ENCODE measurements at places on chromosomes 3 and 15.

- no peak for DNase-seq
Observed at GRCh38 chr15:25712961-25713355, 150.2 kb downstream of the ATP10A start.

- no peak for DNase-seq
Observed at GRCh38 chr3:119930286-119930685, 148.4 kb downstream of the NR1I2 start.

DNA sequence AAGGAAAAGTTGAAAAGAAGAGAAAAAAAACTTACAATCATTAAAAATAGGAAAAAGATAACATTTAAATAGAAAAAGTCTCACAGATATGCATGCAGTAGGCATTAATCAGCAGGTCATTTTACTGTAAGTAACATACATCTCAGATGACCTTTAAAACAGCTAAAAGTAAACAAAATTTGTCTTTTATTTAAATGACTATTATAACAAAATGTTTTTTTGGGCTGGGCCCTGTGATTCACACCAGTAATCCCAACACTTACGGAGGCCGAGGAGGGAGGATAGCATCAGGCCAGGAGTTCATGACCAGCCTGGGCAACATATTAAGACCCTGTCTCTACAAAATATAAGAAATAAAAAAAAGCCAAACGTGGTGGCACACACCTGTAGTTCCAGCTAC, 14.7 kb downstream of the IQGAP1 start:
- DNase-seq = no peak

GRCh38 chr15:67768313-67768977, 56.9 kb upstream of the SKOR1 start:
- DNase-seq = no peak

DNA sequence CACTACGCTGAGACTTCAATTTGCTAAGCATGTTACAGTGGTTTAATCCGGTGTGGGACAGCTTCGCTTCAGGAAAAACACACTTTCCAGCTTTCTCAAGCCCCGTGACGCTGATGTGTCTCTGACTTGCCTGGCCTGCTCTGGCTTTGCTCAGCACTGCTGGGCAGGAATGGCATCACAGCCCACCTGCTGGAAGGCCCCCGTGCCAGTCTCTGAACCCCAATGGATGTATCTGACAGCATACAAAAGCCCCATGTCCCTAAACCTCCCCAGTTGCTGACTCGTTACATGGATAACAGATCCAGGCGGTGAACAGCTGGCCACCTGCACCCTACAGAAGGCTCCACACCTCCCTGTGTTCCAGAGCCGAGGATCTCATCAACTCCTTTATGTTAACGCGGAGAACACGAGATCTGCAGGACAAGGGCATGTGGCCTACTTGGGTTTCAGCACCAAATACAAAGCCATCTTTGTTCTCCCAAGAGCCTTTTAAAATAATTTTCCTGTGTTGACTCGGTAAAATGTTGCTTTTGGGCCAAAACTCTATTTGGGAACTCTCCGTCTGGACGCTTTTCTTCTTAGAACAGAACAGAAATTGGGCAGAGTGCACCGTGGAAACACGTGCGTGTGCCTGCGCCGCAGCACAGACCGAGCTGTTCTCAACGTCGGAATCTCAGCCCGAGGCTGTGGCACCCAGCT, 61.4 kb downstream of the ATP10A start:
- no peak for DNase-seq

DNA sequence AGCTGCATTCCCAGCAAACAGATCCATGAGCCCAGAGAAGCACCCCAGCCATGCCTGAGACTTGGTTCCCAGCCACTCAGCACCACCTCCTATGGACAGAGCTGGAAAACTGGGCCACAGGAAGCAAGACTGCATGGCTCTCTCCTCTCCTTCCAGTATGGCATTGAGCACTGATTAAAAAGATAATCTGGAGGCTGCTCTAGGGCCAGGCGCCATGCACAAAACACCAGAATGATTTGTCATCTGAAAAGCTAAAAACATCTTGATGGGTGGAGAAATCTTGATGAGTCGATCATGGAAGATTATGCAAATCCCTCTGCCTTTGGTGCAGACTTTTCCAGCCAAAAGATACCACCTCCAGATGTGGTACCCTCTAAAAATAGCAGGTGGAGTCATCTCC, 62.7 kb upstream of the MRPS22 start:
- no peak for DNase-seq

GRCh38 chr3:120173056-120173675, 78.9 kb upstream of the GSK3B start:
- DNase-seq = no peak

DNA sequence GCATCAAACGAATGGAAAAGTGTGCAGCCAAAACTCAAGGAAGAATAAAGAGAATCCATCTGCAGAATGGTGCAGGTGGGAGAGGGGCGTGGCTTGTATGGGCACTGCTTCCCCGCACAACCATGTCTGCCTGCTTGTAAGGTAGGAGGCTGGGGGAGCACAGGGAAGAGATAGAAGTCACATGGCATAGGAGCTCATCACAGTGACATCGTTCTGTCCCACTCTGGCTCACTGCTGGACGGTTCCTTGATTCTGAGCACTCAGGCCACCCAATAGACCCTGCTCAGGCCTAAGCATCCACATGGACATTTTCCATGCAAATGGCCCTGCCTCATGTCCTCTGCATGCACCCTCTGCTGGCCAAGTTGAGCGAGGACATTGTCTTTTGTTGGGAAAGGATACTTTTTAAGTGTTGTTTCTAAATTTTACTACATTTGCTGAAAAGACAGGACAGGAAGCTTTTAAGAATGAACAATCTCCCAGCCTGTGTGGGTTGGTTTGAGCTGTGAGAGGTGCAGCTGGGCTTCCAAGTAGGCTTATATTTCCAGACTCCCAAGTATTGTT, 3.1 kb downstream of the MYLK start:
- no peak for DNase-seq

DNA sequence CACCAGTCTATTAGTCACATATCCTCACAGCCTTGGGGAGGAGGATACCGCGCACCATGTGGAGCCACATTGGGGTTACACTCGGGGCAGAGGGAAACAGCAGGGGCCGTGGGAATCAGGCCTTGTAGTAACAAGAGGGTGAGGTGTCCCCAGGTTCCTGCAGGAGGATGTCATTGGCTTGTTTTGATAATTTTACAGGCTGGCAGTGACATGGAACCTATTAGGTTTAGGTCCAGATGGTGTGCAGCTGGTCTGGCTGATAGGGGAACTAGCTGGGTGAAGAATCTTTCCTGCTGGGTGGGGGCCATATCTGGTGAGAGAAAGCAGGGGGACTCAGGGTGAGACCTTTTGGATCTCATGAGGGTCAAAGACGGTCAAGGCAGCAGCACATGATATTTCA, 9.8 kb upstream of the MEF2A start:
- DNase-seq = no peak

DNA sequence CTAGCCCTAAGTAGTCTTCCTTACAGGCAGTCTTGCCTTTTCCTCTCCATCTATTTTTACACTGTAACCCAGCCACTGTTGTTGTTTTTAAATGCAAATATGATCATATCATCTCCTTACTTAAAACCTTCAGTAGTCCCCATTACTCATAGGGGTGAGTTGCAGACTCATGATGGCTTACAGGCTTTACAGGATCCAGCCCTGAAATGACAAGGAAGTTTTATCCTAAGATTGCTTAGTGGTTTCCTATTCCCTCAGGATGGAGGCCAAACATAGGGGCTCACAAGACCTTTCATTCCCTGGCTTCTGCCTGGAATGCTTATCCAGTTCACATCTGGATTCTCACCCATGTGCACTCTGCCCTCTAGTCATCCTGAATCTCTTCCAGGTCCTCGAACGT, 27.7 kb upstream of the PCOLCE2 start:
- no peak for DNase-seq

DNA sequence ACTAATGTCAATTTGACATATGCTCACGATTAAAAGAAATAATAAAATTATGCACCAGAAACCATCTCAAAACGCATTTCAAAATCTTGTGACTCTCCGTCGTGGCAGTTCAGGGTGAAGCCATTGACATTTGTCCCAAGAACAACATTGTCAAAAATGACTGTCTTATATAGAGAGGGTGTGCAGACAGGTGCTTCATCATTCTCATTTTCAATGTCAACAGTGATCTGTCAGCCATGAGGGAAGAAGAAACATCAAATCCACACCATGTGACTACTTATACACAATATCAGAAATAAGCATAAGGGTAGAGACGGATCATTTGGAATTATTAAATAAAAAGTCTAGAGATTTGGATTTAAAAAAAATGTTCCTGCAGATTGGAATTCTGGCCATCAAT, 65.1 kb upstream of the C3orf49 start:
- no peak for DNase-seq

DNA sequence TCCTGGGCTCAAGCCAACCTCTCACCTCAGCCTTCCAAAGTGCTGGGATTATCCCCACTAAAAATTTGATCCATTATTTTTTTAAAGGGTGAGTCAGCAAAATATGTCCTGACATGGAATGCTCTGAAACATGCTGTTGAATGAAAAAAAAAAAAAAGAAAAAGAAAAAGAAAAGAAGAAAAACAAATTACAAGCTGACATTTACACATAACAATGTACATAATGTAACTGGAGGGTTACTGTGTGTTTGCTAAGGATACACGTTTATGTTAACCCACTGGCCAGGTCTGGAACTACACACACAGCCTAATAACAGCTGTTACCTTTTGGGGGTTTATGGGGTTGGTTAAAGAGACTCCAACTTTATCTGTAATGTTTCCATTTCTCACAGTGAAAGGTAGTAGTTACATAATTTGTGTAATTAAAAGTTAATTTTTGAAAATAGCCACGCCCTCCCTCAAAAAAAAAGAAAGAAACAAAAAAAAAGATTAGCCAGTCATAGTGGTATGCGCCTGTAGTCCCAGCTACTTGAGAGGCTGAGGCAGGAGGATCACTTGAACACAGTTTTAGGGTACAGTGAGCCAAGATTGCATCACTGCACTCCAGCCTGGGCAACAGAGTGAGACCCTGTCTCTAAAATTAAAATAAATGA, 3.1 kb upstream of the MESP2 start:
- DNase-seq = no peak

- DNase-seq = no peak
Observed at GRCh38 chr3:126912491-126913195, 70.3 kb upstream of the PLXNA1 start.

DNA sequence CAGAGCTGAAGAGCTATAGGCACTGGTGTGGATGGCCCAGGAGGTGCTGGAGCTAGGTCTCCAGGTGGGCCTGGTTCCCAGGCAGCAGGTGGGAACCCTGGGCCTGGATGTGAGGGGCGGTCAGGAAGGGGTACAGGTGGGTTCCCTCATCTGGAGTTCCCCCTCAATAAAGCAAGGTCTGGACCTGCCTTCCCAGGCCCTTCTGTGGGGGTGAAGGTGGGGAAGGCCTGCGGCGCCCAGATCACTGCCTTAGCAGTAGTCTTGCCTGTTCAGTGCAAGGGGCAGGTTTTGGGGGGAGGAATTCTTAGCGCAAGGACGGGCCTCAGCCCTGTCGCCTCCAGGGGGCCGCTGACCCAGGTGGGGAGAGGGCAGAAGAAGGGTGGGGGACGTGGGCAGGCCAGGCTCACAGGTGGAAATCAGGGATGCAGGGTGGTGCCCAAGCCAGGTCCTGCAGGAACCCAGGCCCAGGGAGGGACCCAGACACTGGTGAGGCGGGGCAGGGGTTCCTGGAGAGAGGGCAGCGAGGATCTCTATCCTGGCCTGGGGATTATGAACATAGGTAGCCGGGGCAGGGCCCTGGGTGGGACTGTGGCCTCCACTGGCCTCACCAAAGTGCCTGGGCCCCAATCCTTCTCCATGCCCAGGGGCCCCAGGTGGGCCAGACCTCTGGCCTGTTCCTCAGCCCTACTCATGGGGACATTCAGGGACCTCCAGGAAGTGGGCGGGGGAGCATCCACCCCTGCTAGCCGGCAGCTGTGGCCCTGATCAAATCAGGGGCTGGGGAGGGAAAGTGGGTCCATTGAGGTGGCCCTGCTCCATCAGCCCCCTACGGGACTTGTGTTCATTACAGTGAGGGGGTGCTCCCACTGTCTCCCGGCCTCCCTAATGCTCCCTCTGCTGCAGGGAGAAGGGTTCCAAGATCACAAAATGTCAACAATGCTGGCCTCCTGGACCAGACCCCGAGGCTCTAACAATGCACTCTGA, 25.3 kb downstream of the HDAC11 start:
- DNase-seq = no peak

GRCh38 chr15:82140886-82141285, 95.1 kb upstream of the MEX3B start:
- no peak for DNase-seq

DNA sequence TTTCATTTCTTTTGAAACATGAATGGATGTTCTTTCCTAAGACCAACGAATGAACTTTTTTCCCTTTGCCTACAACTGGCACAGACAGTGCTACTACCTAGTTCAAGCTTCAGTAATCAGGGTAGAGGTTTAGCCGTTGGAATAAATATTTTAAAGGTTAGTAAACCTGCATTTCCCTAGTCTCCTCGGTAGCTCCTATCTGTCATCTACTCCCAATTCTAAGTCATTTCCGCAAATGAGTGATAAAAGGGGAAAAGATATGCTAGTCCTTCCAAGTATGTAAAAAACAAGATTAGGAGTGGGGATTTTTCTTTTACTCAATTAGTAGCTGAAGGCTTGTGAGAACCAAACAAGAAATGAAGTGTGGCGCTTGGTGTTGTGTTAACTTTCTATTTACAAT, 15.2 kb downstream of the SLTM start:
- DNase-seq = no peak

- DNase-seq = peak; percentile 24
Observed at GRCh38 chr3:142445816-142446254, 2.0 kb downstream of the XRN1 start.

- DNase-seq = no peak
Observed at GRCh38 chr3:156817646-156818272, 8.4 kb upstream of the LEKR1 start.

GRCh38 chr15:38660738-38661137, 96.1 kb upstream of the RASGRP1 start:
- no peak for DNase-seq

DNA sequence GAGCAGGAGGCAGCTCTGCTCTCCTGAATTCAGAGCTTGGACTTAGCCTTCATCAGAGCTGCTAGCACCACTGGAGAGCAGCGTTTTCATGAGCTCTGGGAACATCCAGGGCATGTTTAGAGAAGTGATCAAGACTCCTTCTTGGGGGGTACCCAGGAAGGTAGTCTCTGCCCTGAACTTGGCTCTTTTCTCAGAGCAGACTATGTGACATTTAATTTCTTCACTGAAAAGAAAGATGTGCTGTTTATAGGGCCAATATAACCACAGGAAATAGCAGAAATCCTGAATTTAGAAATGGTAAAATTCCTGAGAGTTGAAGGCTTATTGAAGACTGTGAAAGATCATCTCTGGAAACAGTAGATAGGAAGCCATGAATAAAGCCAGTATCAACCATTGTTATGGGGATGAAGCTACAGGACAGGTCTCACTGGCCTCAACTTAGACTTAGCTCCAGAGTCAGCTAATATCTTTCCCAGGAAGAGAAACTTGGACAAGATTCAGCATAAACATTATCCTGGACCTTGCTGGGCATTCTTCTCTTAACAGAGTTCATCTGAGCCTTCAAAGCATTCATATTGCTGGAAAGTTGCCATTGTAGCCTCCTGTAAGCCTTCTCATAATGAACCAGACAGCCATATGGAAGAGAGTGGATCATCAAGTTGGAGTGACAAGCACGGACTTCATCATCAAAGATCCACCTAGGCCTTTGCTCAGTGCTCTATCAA, 386.6 kb upstream of the THBS1 start:
- no peak for DNase-seq

Measured in activated T-helper 2 cell treated with anti-CD3 and anti-CD28 coated beads, Interferon-gamma antibody, Interleukin-2, Interleukin-4, amounts not matched to agents 10 μg/mL and 5 μg/mL and 100 μg/mL, durations not matched to agents 14 hours and 24 hours and 36 hours (primary cell).